ENCODE measurements at places on chromosomes 4 and X.

- no peak for DNase-seq
Measured at GRCh38 chrX:152892999-152893891, 4.6 kb upstream of the ZNF185 start.

DNA sequence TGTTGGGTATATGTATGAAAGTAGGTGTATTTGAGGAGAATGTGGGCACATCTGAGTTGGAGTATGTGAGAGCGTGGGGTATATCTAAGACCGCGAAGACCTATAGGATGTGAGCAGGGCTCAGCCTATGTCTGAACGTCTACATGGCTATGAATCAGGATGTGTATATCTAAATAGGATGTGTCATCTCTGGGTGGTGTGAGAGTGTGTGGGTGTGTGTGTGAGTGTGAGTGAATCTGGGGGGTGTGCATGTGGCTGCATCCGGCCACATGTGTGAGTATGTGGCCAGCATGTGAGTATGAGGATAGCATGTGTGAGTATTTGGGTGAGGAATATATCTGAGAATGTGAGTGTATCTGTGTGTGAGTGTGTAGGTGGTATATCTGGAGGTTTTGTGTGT lies 7.7 kb downstream of the GPR173 start:
- DNase-seq: no peak

DNA sequence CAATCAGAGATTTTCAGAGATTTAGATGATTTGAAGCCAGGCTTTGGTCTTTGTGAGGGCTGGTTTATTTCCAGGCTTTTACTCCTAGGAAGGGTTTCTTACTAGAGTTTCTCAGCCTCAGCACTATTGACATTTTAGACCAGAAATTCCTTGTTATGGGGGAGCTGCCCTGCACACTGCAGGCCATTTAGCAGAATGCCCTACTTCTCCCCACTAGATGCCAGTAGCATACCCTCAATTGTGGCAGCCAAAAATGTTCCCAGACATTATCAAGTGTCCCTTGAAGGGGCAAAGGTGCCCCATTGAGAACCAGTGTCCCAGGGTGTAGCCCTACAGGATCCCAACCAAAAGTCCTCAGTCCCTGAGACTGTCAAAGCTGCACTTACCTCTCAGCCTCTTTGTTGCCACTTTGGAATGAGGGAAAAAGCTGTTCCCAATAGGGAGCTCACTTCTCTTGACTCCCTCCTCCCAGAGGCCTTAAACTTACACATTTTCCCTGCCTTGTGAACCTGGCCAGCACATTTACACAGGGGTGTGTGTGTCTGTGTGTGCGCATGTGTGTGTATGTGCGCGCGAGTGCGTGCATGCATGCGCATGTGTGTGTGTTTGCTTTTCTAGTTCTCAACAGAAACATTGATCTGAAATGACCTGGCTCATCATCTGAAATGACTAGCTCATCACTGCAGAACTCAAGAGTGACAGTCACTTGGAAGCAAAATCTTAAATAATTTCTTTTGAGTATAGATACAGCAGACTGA lies 231.4 kb downstream of the QDPR start:
- DNase-seq: no peak

GRCh38 chr4:61528595-61528994 lies 328.5 kb downstream of the ADGRL3 start:
- no peak for DNase-seq

DNA sequence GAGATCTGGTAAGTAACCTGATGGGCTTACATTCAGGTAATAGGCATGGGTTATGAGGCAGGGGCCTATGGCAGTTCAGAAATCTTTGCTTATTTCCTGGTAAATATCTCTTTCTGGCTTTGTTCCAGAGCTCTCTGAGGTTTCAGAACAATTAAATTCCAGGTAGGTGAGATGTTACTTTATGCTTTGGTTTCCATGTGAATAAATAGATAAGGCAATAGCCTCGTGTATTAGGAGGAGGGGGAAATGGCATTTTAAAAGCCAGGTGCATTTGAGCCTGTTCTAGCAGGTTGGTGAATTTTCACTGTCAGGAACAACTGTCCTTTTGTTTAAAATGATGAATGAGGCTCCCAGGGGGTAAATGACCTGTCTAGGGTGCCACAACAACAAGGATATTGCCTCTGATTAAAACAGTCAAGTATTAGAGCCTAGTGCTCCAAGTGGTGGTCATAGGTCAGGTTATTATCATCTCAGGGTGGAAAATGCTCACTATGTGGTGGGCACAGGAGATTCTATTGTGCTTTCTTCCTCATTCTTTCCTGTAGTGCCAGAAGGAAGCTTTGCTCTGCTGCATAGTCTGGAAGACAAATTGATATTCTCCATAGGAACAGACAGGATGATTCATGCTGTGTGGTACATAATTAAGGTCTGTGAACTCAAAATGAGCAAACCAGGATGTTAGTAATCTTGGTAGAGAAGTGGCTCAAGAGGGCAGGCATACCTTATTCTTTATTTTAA lies 296.2 kb downstream of the INPP4B start:
- DNase-seq: no peak

GRCh38 chrX:71466979-71467523 lies 65.9 kb upstream of the OGT start:
- DNase-seq: no peak
